CD4-positive, alpha-beta T cell treated with Interferon alpha-2 for 1 hour (primary cell): ENCODE measurements at places on chromosomes 2 and 18.

- DNase-seq, result no peak
Observed at GRCh38 chr2:108399479-108399878, 21.7 kb downstream of the SULT1C4 start.

- no peak for DNase-seq
Observed at GRCh38 chr2:102321941-102322719, 10.8 kb downstream of the IL1RL1 start.

DNA sequence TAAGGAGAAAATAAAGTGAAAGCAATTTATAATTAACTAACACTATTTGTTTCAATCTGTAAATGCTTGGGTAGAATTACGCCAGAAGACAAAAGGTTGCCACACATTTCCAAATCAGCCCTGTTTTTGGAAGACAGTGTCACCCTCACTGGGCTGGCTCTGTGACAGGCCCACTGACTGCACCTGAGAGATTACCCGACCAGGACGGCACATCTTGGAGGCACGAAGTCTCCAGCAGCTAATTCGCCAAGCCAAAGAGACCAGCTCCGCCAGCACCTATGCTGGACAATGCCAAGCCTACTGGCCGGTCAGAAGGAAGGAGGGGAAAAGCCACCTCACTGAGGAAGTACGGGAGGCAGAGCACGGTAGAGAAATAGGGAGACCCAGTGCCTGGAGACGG lies 61.9 kb downstream of the CYB5A start:
- no peak for DNase-seq

GRCh38 chr2:1503471-1504310 lies 90.4 kb downstream of the TPO start:
- DNase-seq, result no peak

DNA sequence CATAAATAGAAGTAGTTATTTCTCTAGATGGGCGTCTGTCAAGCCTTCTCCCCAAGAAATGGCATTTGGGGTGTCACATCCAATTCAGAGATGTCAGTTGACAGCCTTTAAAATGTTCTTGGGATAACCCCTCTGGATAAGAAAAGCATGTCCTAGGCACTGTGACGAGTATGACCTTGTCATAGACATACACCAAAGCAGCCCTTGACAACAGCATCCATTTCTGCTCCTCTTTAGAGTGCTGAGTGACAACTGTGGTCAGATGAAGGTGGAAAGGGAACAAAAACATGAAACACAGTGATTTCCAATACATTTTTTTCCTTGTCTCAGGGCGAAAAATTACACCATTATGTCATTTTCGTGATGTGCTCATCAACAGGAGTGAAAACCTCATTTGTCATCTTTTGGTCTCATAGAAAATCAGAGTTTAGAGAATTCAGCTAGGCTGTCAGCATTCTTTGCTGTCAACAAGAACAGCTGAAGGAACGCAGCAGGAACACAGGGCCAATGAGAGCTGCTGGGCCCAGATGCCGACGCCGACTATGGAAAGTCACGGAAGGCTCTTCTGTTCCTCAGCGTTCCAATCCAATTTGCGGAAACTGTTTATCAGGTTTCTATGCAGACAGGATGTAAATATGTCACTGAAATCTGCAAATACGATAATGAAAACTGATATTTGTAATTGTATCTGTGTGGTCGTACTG lies 193.2 kb downstream of the ICOS start:
- DNase-seq, result no peak

DNA sequence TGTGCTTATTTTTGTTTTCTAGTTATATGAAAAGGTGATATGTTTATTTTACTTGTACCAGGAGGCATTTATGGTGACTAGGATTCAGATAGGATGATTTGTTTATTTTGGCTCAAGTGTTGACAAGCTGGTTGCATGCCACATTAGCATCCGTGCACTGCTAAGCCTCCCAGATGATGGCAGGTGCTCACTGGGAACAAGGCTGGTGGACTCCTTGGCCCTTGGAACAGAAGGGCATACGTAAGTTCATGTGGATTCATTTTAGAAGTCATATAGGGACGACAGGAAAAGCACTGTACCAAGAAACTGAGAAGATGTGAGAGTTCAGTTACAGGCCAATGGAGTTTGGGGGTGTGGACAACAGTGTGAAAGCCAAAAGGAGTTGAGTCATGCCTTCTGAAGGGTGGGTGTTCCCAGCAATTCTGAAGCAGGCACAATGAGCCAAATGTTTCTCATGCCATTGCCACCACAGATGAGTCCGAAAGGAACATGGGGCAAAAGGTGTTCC lies 166.2 kb downstream of the PHLPP1 start:
- no peak for DNase-seq

DNA sequence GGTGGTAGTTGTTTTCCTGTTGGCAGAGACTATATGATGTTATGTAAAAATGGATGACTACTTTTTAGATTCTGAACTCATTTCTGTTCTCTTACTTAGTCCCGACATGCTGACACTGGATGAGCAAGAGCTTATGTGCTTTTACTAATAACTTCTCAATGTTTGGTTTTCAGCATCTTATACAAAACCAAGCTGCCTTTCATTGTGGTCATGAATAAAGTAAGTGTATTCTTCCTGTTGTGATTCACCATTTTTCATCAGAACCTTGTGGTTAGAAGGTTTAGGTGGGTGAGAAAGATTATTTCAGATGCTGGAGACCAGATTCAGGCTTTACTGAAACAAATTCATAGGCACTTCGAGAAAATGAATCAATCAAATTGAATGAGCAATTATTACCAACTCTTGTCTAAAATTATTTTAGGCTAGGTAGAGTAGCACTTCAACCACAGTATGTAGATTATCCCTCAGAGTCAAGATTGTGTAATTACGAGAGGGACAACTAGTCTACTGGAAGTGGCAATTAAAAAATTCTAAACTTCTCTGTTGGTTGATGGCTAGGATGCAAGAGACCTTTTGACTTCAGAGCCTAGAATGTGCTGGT lies 9.3 kb downstream of the GPN1 start:
- peak; percentile 17 for DNase-seq

GRCh38 chr2:137957033-137957432 lies 7.2 kb upstream of the HNMT start:
- no peak for DNase-seq

GRCh38 chr2:72155151-72155550 lies 7.5 kb upstream of the CYP26B1 start:
- no peak for DNase-seq

- DNase-seq, result no peak
Observed at GRCh38 chr2:157839822-157840221, 36.3 kb downstream of the ACVR1 start.

- DNase-seq, result no peak
Observed at GRCh38 chr18:74115046-74115445, 32.6 kb downstream of the FBXO15 start.

DNA sequence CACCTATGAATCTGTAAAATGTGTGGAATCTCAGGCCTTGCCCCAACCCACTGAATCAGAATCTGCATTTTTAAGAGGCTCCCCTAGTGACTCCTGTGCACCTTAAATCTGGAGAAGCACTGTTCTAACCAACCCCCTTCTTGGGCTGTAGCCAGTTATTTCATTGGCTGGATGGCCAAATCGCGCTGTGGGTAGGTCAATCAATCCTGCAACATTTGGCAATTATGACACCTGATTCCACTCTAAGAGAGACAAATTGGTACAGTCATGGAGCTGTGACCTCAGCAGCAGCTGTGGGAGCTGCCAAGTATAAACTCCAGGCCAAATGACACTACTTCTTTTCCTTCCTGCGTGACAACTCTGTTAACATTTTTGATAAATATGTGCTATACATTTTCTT lies 208.7 kb downstream of the CLIP4 start:
- no peak for DNase-seq

DNA sequence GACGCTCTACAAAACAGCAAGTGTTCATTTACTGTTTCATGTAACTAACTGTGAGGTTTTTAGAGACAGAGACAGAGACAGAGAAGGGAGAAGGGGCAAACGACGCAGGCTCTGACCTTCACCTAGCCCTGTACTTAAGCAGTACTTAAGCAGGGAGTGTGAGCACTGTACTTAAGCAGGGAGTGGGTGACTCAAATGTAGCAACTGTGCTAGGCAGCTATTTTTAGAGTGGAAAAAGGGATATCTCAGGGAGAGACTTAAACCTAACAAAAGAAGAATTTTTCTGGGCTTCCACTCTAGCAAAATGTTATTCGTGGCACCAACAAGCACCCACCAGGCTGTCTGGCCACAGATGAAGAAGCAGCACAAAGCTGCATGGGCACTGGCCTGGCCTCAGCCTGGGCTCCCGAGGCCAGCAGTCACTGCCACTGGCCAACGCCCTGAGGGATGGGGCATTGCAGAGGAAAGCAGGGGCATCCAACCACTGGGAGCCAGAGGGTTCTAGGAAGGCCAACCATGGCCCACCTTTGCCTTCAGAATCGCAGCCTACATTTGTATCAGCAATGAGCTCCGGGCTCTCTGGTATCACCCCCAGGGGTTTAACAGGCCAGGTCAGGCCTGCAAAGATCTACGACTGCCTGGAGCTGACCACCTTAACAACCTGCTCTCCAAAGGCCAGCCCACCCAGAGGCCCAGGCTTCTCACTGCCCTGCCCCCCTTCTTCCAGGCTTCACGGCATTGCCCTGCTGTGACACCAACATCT lies 154.3 kb downstream of the TTC32 start:
- DNase-seq, result no peak

DNA sequence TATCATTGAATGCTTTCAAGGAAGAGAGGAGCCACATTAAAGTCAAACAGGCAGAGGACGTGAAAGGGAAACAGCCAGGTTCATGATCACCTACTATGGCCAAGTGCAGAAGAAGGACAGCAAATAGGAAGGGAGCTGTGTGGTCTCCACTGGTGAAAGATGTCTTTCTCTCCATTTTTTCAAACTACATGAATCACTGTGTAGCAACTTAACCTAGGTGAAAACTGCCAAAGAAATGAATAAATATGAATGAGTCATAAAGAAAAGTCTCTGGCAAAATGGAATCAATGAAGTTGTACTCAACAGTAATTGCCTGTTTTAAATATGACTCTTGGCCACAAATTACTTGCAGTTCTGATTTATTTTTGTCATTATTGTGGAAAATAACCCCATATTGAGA lies 452.6 kb upstream of the PKDCC start:
- DNase-seq, result no peak

- DNase-seq, result no peak
Observed at GRCh38 chr2:96861074-96861473, 3.3 kb upstream of the ANKRD39 start.

- no peak for DNase-seq
Observed at GRCh38 chr2:189504238-189504637, 63.0 kb downstream of the WDR75 start.

DNA sequence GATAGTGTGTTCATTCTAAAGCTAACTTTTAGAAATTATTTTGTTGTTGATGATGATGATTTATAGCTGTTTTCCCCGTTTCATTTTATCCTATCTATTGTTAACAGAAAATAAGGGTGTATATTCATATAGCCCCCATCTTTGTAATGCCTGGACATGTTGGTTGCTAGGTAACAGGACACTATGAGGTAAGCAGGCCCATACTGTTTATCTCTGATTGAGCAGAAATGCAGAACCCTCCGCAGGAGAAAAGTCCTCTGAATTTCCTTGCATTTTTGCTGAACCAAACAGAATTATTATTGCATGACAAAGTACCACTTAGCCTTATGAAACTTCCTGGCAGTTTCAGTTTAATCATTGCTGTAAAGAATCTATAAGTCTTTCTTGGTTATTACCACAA lies 339.4 kb downstream of the DCC start:
- no peak for DNase-seq

GRCh38 chr18:46054956-46055837 lies 16.9 kb downstream of the PSTPIP2 start:
- DNase-seq, result no peak

GRCh38 chr2:26598336-26598995 lies 42.7 kb downstream of the CIB4 start:
- DNase-seq, result no peak

- DNase-seq, result no peak
Observed at GRCh38 chr2:18404708-18405107, 155.7 kb downstream of the RDH14 start.

DNA sequence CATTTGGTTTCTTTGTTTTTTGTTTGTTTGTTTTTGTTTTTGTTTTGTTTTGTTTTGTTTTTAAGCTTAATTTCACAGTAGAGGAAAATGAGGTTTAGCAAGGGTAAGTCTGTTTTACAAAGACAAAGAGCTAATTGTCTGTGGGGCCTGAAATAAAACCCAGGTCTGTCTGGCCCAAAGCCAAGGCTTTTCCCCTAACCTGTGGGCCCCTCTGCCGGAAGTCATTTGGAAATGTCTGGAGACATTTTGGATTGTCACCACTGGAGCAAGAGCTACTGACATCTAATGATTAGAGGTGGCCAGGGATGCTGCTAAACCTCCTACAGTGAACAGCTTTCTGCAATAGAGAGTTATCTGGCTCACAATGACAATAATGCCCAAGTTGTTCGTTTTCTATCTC lies 167.2 kb downstream of the MAP2 start:
- DNase-seq, result no peak

DNA sequence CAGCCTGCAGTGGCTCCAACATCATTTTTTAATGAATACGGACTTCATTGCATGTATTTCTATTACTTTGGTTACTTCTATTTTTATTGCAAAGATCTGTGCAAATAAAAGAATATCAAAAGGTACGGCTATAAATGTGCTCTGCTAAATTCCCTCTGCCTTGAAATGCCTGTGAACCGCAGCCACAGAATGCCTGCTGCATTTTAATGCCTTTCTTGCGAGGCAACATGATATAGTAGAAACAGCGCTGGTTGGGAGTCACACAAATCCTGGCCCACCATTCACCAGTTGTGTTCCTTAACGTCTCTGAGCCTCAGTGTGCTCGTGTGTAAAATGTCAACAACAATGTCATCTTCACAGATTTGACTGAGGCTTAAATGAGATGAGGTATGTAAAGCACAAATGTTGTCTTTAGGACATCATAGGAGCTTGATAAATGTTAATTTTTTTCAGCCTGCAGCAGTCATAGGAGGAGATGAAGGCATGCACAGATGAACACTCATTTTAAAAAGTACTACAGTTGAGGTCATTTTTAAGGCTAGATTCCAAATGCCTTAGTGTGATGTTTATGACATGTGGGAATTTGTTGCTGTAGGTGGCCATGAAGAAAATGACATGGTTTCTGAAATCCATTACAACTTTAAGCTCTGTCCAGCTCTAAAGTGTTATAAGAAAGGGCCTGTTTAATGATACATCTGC lies 187.6 kb upstream of the NRP2 start:
- no peak for DNase-seq

- no peak for DNase-seq
Observed at GRCh38 chr2:39154944-39155343, 34.1 kb upstream of the SOS1 start.

DNA sequence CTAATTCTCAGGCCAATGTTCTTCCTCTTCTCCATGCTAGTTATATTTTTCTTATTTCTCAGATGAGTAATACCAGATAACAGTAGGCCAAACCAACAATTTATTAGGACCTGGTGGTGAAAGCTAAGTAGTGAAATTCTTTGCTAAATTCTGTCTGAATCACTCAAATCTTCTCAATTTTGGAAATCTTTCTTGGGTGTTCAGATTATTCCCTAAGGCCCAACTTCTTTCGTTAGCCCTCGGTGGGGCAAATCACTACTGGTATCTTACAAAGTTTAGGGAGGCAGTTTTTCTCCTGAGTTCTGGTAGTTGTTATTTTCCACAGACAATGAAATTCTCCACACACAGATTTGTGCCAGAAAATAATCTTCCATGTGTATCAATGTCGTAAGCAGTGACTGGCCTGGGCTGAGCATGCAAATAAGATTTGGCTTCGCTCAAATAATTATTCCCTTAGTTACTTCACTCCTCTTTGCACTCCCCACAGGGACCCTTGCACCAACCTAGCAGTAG lies 443.5 kb upstream of the SLC14A2 start:
- DNase-seq, result no peak

- no peak for DNase-seq
Observed at GRCh38 chr2:108169982-108170625, 69.7 kb upstream of the SULT1C3 start.

- DNase-seq, result no peak
Observed at GRCh38 chr2:26801328-26801727, 15.5 kb downstream of the CENPA start.
